Thyroid gland (tissue), 4 donors: ENCODE measurements at places on chromosomes 11 and 22. TPM values are rescaled to one million over a fixed set of nuclear protein-coding genes. Genes with fewer than 3 reads are reported as not detected.

UBASH3B gene
- 5.8 TPM for total RNA-seq

KCNJ5 gene
- total RNA-seq: 0.40 TPM

PIH1D2 gene
- 10.1 TPM for total RNA-seq

CBLIF gene
- total RNA-seq: not detected

GTF2H1 gene
- 63.7 TPM for total RNA-seq

RNF26 gene
- total RNA-seq: 12.4 TPM

LUZP2 gene
- not detected for total RNA-seq

MS4A1 gene
- 0.13 TPM for total RNA-seq

HBE1 gene
- not detected for total RNA-seq

FAM180B gene
- total RNA-seq: 1.7 TPM

OOSP1 gene
- not detected for total RNA-seq

EML3 gene
- total RNA-seq: 28.3 TPM

SEZ6L gene
- total RNA-seq: not detected

CFL1 gene
- total RNA-seq: 544 TPM

SPTY2D1 gene
- total RNA-seq: 26.3 TPM

FBLN1 gene
- total RNA-seq: 199 TPM

GLYATL2 gene
- not detected for total RNA-seq

SERPIND1 gene
- total RNA-seq: not detected

SLC2A11 gene
- total RNA-seq: 17.5 TPM

MPPED1 gene
- not detected for total RNA-seq

GRIA4 gene
- total RNA-seq: 0.11 TPM

FXYD2 gene
- 0.42 TPM for total RNA-seq

STK33 gene
- total RNA-seq: 29.3 TPM

OR51E2 gene
- total RNA-seq: not detected

AMPD3 gene
- 13.0 TPM for total RNA-seq

RASL10A gene
- total RNA-seq: 1.7 TPM

MS4A12 gene
- not detected for total RNA-seq

POU2F3 gene
- total RNA-seq: 1.2 TPM

CATSPERZ gene
- total RNA-seq: not detected

PVALB gene
- not detected for total RNA-seq

C11orf42 gene
- total RNA-seq: not detected

CDC42EP2 gene
- total RNA-seq: 24.2 TPM

SMIM35 gene
- total RNA-seq: not detected

ANO5 gene
- 9.8 TPM for total RNA-seq

UCP3 gene
- total RNA-seq: 3.2 TPM

OR2D2 gene
- not detected for total RNA-seq

ART1 gene
- not detected for total RNA-seq

HTR3B gene
- total RNA-seq: not detected

TNNI2 gene
- not detected for total RNA-seq

CABP2 gene
- not detected for total RNA-seq

C11orf91 gene
- total RNA-seq: not detected

ARHGAP20 gene
- total RNA-seq: 19.5 TPM

PNPLA3 gene
- total RNA-seq: not detected

PTPRCAP gene
- total RNA-seq: 6.9 TPM

ARRB1 gene
- total RNA-seq: 44.7 TPM

FADS2 gene
- total RNA-seq: 2.8 TPM

MFNG gene
- total RNA-seq: 18.0 TPM

CWF19L2 gene
- 50.9 TPM for total RNA-seq

OR51S1 gene
- not detected for total RNA-seq

SCGB2A2 gene
- not detected for total RNA-seq

GDPD5 gene
- 5.6 TPM for total RNA-seq

P2RX6 gene
- total RNA-seq: 0.40 TPM

FANCF gene
- total RNA-seq: 8.6 TPM

RIMBP3B gene
- total RNA-seq: not detected

NAALADL1 gene
- total RNA-seq: 5.7 TPM
